ENCODE measurements at places on chromosomes 12 and 14.

GRCh38 chr12:120121343-120121742 lies 4.8 kb upstream of the RAB35 start:
- no peak for DNase-seq

- DNase-seq: no peak
These were observed 21.1 kb downstream of the GSC start for GRCh38 chr14:94748667-94749347.

GRCh38 chr12:52320784-52321400 lies at the start of gene KRT83:
KRT83 (minus strand) TSS chr12:52321398; CDS start chr12:52321335, 63 bp downstream.
- DNase-seq: no peak

GRCh38 chr12:119720349-119720748 lies 52.4 kb downstream of the PRKAB1 start:
- no peak for DNase-seq

GRCh38 chr12:29023436-29024076 lies 125.5 kb upstream of the FAR2 start:
- DNase-seq: peak; percentile 34

DNA sequence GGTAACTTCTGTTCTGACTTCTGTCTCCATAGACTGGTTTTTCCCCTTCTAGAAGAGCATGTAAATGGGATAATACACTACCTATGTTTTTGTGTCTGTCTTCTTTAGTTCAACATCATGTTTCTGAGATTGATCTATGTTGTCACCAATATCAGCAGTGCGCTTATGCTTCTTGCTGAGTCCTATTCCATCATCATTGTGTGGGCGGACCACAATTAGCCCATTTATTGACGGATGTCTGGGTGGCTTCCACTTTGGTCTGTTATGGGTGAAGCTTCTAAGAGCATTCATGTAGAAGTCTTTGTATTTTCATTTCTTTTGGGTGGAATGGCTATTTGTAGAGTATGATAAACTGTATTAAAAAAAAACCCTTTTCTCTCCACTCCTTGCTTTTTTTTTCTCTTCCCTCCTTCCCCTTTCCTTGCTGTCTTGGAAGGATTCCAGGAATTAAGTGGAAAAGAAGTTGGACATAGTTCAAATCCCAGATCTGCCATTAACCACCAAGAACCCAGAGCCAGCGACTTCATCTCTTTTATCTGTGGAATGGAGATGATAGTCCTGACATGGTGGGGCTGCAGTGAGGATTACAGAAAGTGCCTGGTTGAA lies 7.0 kb upstream of the SERPINA1 start:
- peak; percentile 20 for DNase-seq

- no peak for DNase-seq
These were observed 102.0 kb downstream of the SLC6A15 start for GRCh38 chr12:84810611-84811010.
